ENCODE measurements at places on chromosomes 2 and 18. TPM values are rescaled to one million over a fixed set of nuclear protein-coding genes. Genes with fewer than 3 reads are reported as not detected.
A peak's percentile ranks its signal among the peaks of the same experiment; 100 is the strongest.

SLC38A11 gene
- total RNA-seq = 0.46 TPM

VAMP5 gene
- 21.3 TPM for total RNA-seq

DSC1 gene
- total RNA-seq = not detected

TNFRSF11A gene
- 14.1 TPM for total RNA-seq

TMEFF2 gene
- total RNA-seq = 1.5 TPM

MAL gene
- 1.3 TPM for total RNA-seq

GRCh38 chr2:88826399-88826798, 134.9 kb downstream of the RPIA start:
- no peak overlapping the region for H3K27ac ChIP-seq
- H3K4me3 ChIP-seq = no peak overlapping the region
- no peaks in the 10 kb centered on the region for H3K27me3 ChIP-seq
- DNase-seq = no peak

DNA sequence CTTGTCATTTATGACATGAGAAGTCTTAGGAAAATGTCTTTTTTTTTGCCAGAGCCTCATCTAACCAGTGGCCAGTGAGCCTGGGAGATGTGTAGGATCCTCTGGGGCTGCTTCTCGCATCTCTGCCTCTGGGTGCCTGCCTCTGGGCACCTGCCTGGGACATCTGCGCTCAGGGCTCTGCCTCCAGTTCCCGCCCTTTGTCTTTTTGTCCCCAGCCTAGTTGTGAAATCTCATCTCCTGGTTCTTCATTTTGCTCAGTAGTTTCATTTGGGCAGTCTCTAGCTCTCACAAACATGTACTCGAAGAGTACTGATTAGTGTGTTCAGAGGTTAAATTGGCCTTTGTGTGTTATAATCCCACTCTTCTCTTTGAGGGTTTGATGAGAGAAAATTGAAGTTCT, 92.0 kb downstream of the LTBP1 start:
- H3K36me3 ChIP-seq = no peaks in the 10 kb centered on the region
- H3K27ac ChIP-seq = no peak overlapping the region
- no peaks in the 10 kb centered on the region for H3K4me1 ChIP-seq
- no peaks in the 10 kb centered on the region for H3K27me3 ChIP-seq
- no peak overlapping the region for H3K4me3 ChIP-seq

DNA sequence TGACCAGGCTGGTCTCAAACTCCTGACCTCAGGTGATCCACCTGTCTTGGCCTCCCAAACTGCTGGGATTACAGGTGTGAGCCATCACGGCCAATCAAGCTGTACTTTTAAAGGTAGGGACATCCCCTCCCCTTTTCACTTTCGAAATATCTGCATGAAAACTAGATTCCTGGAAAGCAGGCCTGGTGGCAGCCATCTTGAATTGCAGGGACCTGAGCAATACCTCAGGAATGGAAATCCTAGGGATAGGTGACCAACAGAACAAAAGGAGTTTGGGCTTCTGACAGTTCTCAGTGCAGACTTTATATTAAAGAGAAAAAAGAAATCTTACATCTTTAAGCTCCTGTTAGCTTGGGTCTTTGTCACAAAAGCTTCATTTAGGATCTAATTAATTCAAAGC, 62.6 kb downstream of the KLF7 start:
- no peaks in the 10 kb centered on the region for H3K27me3 ChIP-seq
- no peak for DNase-seq
- no peak overlapping the region for H3K27ac ChIP-seq
- H3K36me3 ChIP-seq = no peaks in the 10 kb centered on the region
- no peak overlapping the region for H3K4me3 ChIP-seq

DNA sequence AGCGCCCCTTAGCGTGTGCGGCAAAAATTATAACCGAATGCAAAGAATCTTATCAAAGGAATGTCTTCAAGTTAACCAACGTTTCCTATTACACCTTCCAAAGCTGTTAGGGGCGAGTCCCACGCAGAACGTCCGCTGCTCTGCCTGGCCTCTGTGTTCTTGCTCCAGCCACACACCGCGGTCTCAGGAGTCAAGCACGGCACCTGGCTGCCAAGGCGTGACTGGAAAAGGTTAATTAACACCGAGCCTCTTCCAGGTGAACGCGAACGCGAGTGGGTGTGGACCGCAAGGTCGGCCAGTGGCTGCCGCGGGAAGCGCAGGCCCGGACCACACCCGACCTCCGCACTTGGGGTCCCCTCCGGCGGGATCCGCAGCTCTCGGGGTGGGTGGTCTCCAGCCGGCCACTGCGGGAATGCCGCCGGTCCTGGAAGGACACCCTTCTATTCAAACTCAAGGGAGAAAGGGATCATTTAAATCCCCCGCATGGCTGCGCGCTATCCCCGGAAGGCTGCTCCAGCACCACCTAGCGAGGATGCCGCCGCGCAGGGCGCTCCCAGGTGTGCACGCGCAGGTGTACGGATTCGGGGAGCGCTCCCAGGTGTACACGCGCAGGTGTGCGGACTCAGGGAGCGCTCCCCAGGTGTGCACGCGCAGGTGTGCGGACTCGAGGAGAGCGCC, 830 bp downstream of the CYB5A start:
- peaks cover 10% of the 10 kb centered on the region for H3K4me1 ChIP-seq
- peak overlapping the region; percentile 70 for H3K4me3 ChIP-seq
- H3K27me3 ChIP-seq = no peaks in the 10 kb centered on the region
- DNase-seq = no peak
- H3K27ac ChIP-seq = no peak overlapping the region

GRCh38 chr2:109173311-109174171, 44.5 kb downstream of the SH3RF3 start:
- H3K27ac ChIP-seq = no peak overlapping the region
- no peaks in the 10 kb centered on the region for H3K36me3 ChIP-seq
- H3K27me3 ChIP-seq = no peaks in the 10 kb centered on the region
- H3K4me1 ChIP-seq = peaks cover 10% of the 10 kb centered on the region
- no peak for DNase-seq
- H3K4me3 ChIP-seq = no peak overlapping the region

- no peak overlapping the region for H3K27ac ChIP-seq
- DNase-seq = no peak
- no peaks in the 10 kb centered on the region for H3K36me3 ChIP-seq
- no peaks in the 10 kb centered on the region for H3K27me3 ChIP-seq
- H3K4me1 ChIP-seq = no peaks in the 10 kb centered on the region
- no peak overlapping the region for H3K4me3 ChIP-seq
Observed at GRCh38 chr18:70998490-70998889, 709.6 kb downstream of the SOCS6 start.

GRCh38 chr2:168541858-168542257, 85.8 kb downstream of the CERS6 start:
- no peaks in the 10 kb centered on the region for H3K27me3 ChIP-seq
- H3K4me1 ChIP-seq = peaks cover 2% of the 10 kb centered on the region
- H3K4me3 ChIP-seq = no peak overlapping the region
- no peaks in the 10 kb centered on the region for H3K36me3 ChIP-seq

- no peak for DNase-seq
- no peaks in the 10 kb centered on the region for H3K27me3 ChIP-seq
- H3K27ac ChIP-seq = no peak overlapping the region
- H3K4me1 ChIP-seq = no peaks in the 10 kb centered on the region
- H3K4me3 ChIP-seq = no peak overlapping the region
Observed at GRCh38 chr18:22974707-22975106, 41.6 kb downstream of the RBBP8 start.

DNA sequence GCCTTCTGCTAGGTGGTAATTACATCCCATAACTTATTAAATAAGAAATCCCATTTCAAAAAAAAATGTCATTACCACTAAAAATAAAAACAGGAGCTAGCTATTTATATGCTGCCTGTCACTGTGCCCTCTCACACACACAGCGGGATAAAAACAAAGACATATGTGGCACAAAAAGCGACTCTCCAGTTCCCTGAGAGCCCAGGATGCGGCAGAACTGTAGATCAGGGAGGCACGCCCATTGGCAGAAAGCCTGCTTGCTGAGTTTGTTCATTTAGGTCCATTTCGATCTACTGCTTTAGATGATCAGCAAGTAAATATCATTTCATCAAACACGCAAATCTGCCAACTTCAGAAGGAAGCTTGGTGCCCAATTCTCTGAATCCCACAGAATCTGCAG, 124.4 kb downstream of the TMEM163 start:
- DNase-seq = no peak
- no peaks in the 10 kb centered on the region for H3K4me1 ChIP-seq
- H3K36me3 ChIP-seq = no peaks in the 10 kb centered on the region
- H3K27ac ChIP-seq = no peak overlapping the region
- H3K27me3 ChIP-seq = no peaks in the 10 kb centered on the region

DNA sequence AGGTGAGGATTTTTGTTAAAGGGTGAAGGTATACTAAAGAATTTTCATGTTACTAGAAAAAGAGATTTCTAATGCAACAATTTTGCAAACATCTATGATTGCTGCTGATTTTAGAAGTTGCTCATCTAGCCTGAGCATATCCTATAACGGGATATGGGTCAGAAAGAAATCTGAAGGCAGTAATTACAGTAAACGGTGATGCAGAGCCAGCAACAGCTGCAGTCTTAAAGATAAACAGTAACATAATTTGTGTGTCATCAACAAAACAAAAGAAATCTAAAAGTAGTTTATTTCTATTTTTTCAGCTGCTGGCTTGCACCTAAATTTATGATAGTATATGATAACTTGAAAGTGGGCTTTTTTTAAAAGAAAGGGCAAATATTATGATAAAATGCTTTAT, 215.7 kb downstream of the SLC4A10 start:
- H3K27ac ChIP-seq = no peak overlapping the region
- DNase-seq = no peak
- H3K27me3 ChIP-seq = no peaks in the 10 kb centered on the region
- no peaks in the 10 kb centered on the region for H3K36me3 ChIP-seq
- no peaks in the 10 kb centered on the region for H3K4me1 ChIP-seq

DNA sequence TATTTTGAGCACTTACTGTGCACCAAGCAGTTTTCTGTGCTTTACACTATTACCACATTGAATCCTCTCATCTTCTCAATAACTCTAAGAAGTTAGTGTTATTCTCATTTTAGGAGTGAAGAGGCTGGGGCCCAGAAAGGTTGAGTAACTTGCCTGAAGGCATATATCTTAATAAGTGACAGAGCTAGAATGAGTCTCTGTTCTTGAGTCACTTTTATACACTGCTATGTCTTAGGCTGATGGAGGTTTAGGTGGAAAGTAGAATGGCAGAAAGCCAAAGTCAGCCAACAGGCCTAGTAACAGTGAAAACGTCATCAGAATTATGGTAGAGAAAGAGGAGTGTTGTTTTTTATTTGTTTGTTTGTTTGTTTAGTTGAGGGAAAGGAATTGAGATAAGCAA, 27.9 kb upstream of the RPE start:
- H3K36me3 ChIP-seq = no peaks in the 10 kb centered on the region
- H3K4me3 ChIP-seq = no peak overlapping the region
- no peaks in the 10 kb centered on the region for H3K4me1 ChIP-seq
- DNase-seq = no peak
- H3K27me3 ChIP-seq = no peaks in the 10 kb centered on the region

DNA sequence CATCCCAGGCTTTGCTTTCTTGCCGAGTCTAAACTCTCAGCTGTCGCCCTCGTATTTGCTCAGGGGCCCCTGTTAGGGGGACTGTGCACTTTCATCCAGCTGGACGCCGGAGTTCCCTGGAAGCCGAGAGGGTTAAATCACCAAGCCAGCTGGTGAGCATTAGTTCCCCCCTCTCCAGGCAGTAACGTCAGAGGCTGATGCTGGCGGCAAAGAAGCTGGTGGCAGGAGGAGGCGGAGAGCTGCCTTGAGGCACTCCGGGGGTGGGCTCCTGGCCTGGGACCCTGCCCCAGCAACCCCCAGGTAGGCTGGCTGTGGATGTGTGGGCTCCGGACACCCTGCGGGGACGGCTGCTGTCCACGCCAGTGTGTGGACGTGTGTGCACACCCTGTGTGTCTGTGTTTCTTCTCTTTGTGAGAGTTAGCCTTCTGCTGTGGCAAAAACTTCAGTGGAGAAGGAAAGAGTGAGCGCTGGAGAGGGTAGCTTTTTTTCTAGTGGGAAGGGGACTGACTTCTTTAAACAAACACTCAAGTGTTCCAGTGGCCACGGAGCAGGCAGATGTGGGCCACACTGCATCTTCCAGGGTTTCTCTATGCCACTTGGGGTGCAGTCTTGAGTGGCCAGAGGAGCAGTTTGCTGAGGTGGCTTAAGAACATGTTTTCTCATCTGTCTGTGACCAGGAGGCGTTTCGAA, 84.7 kb downstream of the GLI2 start:
- H3K4me1 ChIP-seq = no peaks in the 10 kb centered on the region
- H3K27ac ChIP-seq = no peak overlapping the region
- no peaks in the 10 kb centered on the region for H3K36me3 ChIP-seq

DNA sequence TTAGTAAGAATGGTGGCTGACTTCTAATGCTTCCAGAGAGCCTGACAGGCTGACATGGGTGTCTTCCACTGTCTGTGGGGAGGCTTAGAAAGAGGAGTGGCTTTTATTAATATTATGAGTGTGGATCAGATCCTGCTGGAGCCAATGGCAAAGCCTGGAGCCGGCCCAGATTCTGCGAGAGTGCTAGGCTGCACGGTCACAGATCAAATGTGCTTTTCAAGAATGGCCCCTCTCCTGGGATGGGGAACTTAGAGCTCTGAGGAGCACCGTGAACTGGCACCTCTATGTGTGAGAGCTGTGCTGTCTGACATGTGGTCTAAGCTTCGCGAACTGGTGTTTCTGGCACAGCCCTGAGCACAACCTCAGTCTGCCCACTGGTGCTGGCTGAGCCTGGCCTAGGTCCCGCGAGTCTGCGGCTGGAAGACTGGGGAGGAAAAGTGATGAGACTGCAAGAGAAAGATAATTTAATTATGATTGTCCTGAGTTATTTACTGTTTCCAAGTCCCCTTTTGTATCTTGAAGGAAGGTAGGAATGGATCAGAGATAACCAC, 70.4 kb downstream of the ASAP2 start:
- peak overlapping the region; percentile 72 for H3K27ac ChIP-seq
- H3K4me3 ChIP-seq = no peak overlapping the region
- H3K36me3 ChIP-seq = no peaks in the 10 kb centered on the region
- H3K4me1 ChIP-seq = peaks cover 83% of the 10 kb centered on the region

DNA sequence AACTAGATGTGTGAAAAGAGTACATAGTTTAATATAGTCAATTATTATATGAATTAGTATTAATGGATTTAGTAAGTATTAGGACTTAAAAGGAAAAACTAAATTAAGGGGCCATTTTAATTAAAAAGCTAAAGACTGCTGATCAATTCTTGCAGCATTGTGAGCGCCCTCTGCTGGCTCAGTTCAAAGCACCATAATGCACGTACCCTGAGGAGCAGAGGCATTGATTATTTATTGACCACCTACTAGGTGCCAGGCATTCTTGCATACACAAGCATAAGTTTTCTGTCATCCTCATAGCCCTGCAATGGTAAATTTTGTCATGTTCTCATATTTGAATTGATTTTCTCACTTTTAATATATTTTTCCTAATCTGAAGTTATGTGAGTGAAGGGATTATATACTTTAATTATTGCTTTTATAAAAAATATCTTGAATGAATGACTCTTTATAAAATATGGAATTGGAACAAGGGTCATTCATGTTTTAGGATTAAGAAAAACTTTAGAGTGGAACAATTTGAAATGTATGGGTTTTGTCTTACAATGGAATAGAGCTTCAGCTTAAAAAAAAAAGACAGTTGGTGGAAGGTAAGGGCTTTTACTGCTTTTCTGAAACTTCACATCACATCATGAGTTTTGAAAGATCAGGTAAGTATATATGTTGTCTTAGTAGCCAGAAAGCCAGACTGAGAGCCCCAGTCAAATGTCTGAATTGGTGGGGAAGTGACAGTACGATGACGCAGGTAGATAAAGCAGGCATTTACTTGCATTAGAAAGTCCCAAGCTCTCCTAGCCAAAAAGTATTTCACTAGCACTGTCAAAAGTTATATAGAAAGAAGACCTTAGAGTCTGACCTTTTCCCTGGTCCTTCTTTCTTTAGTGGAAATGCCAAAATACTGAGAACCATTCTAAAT, 9.7 kb downstream of the ITGA4 start:
- no peaks in the 10 kb centered on the region for H3K4me1 ChIP-seq
- no peak overlapping the region for H3K4me3 ChIP-seq
- no peaks in the 10 kb centered on the region for H3K36me3 ChIP-seq

- no peaks in the 10 kb centered on the region for H3K4me1 ChIP-seq
- H3K4me3 ChIP-seq = no peak overlapping the region
- no peaks in the 10 kb centered on the region for H3K27me3 ChIP-seq
- no peak overlapping the region for H3K27ac ChIP-seq
- H3K36me3 ChIP-seq = no peaks in the 10 kb centered on the region
Observed at GRCh38 chr2:133641942-133642725, 73.9 kb upstream of the NCKAP5 start.
